ENCODE measurements at places on chromosomes 1 and 21.

GRCh38 chr1:1351511-1352427 lies 2.6 kb upstream of the DVL1 start:
- DNase-seq, result no peak

DNA sequence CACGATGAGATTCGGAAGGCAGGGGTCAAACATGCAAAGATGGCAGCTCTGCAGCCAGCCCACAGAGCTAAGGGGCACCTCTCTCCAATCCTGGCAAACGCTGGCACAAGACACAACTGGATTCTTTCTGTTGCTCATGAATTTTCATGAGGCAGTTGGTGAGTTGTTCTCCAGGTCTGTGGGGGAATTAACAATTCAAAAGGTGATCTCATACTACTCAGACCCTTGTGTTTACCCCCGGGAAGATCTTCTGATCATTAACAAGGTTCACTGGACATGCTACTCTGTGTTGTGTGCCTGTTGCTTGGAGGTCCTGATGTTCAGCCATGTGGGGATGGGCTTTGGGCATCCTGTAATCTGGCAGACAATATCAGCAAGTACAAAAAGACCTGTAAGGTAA lies 128.9 kb downstream of the HHAT start:
- no peak for DNase-seq

DNA sequence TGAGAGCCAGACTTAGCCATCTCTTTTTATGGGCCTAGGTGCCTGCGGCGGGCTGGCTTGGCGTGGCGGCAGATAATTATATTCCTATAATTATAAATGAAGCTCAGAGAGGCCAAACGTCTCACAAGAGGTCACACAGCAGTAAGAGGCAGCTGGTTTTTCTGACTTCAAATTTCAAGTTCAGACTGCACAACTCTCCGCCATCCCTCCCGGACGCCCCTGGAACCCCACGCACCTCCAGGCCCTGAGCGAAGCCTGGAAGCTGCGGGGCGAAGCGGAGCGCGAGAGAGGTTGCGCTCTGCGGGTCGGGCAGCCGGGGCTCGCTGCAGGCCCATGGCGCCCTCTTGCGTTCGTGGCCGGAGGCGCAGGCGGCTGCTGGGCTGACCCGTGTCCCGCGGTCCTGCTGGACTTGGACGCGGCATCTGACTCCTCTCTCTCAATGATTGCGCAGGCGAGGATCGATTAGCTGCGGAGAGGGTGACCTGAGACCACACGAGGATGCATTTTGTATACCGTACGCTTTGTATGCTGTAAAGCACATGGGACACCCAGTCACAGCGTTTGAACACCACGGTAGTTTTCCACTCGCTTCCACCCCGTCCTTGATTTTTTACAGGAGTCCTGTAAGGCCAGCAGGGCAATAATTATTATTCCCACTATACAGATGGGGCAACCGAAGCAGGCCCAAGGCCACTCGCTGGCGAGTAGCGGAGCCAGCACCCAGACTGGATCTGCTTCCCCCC lies 272.7 kb downstream of the FOXD2 start:
- peak; percentile 28 for DNase-seq

DNA sequence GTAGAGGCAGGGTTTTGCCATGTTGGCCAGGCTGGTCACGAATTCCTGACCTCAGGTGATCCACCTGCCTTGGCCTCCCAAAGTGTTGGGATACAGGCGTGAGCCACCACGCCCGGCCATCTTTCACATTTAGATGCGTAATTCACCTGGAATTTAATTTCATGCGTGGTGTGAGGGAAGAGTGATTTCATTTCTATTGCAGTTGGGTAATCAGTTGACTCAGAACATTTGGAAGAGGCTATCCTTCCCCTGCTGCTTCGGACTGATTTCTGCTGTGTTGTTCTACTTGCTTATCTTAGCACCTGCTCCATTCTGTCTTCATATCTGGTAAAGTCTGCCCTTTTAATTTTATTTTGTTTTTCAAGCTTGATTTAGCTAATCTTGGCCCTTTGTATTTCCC lies 19.1 kb downstream of the DIP2A start:
- no peak for DNase-seq

DNA sequence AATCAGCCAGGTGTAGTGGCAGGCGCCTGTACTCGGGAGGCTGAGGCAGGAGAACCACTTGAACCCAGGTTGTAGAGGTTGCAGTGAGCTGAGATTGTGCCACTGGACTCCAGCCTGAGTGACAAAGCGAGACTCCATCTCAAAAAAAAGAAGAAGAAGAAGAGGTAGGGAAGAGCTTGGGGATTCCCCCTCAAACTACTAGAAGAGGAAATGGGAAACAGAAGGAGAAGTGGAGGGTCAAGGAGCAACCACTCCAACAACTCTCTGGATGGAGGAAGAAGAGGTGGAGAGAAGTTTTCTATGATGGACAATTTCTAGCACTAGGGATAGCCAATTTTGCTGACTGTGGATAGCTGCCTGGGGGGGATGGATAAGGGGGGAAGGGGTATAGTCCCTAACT lies 14.9 kb upstream of the SLAMF9 start:
- no peak for DNase-seq

GRCh38 chr1:110551278-110551809 lies 32.4 kb upstream of the KCNA10 start:
- no peak for DNase-seq

- DNase-seq, result peak; percentile 90
These were observed at the start of gene CZIB for GRCh38 chr1:53220171-53220961. Gene CZIB (minus strand): TSS chr1:53220634. CDS start chr1:53220575, 59 bp downstream.

DNA sequence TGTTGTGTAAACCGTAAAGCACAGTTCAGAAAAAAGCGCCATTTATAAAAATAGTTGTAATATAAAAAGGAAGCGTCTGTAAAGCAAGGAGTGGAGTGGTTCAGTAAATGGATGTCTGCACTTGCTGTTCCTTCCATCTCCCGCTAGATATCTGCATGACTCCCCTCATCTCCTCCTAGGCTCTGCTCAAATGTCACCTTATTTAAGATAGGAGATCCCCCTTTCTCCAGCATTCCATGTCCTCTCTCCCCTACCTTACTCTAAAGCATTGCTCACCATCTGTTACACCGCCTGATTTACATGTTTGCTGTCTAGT lies 745 bp downstream of the MUL1 start:
- no peak for DNase-seq

GRCh38 chr21:44837537-44837936 lies 19.7 kb upstream of the SUMO3 start:
- no peak for DNase-seq

GRCh38 chr1:198672124-198672523 lies 33.3 kb downstream of the PTPRC start:
- DNase-seq, result no peak

- peak; percentile 54 for DNase-seq
These were observed 10.7 kb upstream of the RGS16 start for GRCh38 chr1:182614796-182615454.

DNA sequence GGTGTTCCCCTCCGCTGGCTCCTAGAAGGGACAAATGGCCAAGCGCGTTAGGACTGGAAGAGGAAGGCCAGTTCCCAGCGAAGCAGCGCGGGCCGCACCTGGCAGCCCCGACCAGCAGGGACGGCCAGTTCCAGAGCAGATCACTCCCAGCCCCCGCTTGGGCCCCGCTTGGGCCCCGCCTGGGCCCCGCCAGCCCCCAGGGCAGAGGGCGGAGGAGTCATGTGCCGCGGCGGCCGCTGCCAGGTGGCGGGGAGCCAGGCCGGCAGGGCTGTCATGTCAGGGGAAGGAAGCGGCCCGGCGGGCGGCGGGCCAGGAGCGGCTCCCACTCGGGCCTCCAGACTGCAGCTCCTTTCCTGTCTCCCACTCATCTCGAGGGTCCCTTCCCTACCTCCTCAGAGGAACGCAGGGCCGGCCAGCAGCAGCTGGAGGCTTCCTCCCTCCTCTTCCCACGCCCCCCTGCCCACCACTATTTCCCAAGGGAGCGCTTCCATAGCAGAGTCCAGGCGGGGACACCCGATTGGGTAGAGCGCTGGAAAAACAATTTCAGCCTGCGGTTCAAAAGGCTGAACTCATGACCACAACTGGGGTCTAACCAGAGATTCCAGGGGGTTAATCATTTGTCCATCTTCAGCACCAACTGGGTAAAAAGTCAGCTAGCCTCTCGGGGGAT lies 16.5 kb downstream of the ZNF697 start:
- DNase-seq, result no peak

DNA sequence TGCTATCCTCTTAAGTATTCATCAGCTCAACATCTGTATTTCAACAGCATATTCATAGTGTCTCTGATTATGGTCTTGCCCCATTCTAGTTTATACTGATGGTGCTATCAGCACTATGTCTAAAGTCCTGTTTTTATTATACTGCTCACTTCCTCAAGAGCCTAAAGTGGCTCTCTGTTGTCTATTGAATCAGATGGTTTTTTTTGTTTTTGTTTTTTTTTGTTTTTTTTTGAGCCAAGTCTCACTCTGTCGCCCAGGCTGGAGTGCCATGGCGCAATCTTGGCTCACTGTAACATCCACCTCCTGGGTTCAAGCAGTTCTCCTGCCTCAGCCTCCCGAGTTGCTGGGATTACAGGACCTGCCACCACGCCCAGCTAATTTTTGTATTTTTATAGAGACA lies 6.1 kb downstream of the STX12 start:
- no peak for DNase-seq

DNA sequence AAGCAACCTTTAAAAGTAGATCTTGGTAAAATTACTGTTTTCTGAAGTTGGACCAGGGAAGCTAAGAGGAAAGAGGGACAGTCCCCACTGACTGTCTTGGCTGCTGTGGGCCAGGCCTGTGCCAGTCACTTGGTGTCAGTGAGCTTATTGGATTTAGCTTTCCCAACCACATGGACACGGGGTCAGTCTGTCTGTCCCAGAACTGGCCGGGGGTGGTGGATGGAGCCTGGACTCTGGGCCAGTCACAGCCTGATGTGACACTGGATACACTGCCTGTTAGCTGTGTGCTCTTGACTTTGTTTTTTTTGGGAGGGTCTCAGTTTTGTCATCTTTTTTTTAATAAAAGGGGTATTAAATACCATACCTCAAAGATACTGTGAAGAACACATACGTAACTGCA lies 96.7 kb downstream of the GALNT2 start:
- no peak for DNase-seq

- DNase-seq, result no peak
These were observed 121.7 kb downstream of the DMRTB1 start for GRCh38 chr1:53580739-53581475.

DNA sequence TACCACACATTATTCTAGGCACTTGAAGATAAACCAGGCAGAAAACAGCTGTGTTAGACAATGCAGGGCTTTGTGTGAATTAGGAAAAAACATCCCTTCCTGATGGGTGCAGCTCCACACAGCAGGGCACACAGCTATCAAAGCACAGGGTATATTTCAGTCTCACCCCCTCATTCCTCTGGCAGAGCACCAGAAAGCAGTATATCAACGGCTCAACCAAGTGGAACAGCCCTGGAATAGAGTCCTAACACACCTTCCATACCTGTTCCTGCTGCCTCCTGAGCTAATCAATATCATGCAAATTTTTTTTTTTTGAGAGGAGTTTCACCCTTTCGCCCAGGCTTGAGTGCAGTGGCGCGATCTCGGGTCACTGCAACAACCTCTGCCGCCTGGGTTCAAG lies 32.1 kb downstream of the LYST start:
- DNase-seq, result no peak

- DNase-seq, result no peak
These were observed 25.8 kb downstream of the PRDM2 start for GRCh38 chr1:13725714-13726175.

DNA sequence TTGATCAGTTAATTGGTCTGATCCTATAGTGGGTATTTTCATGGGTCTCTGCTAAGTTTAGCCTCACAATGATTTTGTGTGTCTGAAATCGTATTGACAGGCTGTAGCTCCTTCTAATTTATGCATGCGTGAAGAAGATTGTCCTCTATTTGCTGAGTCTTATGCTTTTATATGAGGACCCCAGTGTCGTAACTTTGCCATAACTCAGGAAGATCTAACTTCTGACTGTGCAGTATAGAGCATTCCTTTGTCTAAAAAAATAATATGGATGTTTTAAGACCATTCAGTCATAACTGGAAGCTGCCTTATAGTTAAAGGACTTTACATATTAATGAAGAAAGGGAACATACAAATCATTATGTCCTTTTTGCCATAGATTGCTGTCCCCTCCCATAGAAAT lies 73.3 kb downstream of the CAMTA1 start:
- no peak for DNase-seq

DNA sequence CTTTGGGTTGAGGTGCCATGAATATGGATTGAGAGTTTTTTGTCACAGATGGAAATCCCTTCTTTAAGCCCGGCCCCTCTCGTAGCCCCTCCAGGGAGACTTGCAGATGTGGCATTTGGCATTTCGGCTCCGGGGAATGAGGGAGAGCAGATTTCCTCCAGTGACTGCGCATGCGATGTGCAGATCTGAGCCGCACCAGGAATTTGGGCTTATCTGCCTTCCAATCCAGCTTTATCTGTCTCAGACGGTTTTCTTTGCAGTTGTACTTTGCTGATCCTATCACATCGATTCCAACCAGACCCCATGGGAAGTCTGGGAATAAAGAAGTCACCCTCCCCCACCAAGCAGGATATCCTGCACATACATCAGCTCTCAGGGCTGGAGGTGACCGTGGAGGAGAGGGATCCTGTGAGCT lies 11.7 kb downstream of the KIF26B start:
- DNase-seq, result no peak

- no peak for DNase-seq
These were observed 115.2 kb upstream of the COA6 start for GRCh38 chr1:234258071-234258470.

GRCh38 chr21:38699048-38699447 lies 106.7 kb upstream of the ETS2 start:
- no peak for DNase-seq

GRCh38 chr1:218459878-218460711 lies 115.0 kb downstream of the TGFB2 start:
- no peak for DNase-seq

GRCh38 chr21:30340714-30341573 lies 3.5 kb upstream of the KRTAP27-1 start:
- DNase-seq, result no peak

DNA sequence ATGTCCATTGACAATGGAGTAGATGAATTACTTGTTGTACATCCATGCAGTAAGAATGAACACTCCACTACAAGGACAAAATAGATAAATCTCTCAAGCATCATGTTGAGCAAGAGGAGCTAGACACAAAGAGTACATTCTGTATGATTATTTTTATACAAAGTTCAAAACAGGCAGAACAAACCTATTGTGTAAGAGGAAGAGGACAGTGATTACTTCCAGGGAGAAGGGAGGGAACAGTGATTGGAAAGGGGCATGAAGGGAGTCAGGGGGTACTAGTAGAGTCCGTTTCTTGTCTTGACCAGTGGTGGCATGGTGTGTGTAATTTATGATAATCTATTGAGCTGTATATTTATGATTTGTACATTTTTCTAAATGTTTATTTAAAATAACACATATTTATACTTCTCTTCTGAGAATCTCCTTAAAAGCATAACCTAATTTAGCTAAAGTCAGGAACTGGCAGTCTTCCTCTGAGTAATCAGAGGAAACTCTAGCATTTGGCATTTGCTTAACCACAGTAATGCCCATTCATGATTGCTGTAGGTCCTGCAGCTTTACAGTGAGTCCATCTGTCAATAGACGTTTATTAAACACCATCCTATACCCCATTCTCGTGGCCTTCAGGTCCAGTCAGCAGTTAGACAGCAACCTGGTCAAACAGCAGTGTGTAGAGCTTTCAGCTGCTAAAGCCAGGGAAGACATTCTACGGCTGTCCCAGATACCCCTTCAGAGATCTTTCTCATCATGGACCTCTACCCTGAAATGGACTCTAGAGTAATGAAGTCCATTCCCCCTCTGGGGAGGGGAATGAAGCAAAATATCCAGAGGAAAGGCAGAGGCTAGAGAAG lies 114.1 kb upstream of the GALNT2 start:
- no peak for DNase-seq

- DNase-seq, result no peak
These were observed 274.1 kb downstream of the RRAGC start for GRCh38 chr1:38585460-38585859.
